Right ventricle myocardium superior (tissue), 1 donor: ENCODE measurements at places on chromosomes 1 and 21. TPM values are rescaled to one million over a fixed set of nuclear protein-coding genes. Genes with fewer than 3 reads are reported as not detected.
A peak's percentile ranks its signal among the peaks of the same experiment; 100 is the strongest.

SAMD11 gene
- 1.5 TPM for total RNA-seq

ABCA4 gene
- 0.08 TPM for total RNA-seq

- DNase-seq = no peak
These were observed 50.1 kb downstream of the LAMC1 start for GRCh38 chr1:183073320-183073719.

DNA sequence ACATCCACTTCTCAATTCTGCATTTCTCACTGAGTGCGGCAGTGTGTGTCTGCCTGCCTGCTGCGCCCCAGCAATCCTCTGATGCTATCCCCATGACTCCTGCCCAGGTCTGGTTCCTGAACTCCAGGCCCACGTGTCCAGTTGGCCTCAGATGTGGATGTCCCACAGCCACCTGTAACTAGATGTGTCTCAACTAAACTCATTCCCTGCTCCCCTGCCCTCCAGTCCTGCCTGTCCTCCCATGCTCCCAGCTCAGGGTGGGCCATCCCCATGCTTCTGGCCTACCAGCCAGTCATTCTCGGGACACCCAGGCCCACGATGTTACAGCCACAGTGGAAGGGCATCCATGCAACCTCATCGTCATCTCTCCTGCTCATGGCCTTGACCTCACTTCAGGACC, 76.8 kb downstream of the STUM start:
- peak; percentile 19 for DNase-seq
